ENCODE measurements at places on chromosomes 2 and 18.

GRCh38 chr2:238846378-238846627 is 1.6 kb upstream of the TWIST2 start:
- DNase-seq: no peak

- no peak for DNase-seq
Observed at GRCh38 chr2:122570641-122571040, 815.2 kb downstream of the TSN start.

GRCh38 chr2:223633656-223634055 is 31.5 kb upstream of the SCG2 start:
- DNase-seq: no peak

- peak; percentile 6 for DNase-seq
Observed at GRCh38 chr2:169732583-169733358, 861 bp upstream of the KLHL23 start.

DNA sequence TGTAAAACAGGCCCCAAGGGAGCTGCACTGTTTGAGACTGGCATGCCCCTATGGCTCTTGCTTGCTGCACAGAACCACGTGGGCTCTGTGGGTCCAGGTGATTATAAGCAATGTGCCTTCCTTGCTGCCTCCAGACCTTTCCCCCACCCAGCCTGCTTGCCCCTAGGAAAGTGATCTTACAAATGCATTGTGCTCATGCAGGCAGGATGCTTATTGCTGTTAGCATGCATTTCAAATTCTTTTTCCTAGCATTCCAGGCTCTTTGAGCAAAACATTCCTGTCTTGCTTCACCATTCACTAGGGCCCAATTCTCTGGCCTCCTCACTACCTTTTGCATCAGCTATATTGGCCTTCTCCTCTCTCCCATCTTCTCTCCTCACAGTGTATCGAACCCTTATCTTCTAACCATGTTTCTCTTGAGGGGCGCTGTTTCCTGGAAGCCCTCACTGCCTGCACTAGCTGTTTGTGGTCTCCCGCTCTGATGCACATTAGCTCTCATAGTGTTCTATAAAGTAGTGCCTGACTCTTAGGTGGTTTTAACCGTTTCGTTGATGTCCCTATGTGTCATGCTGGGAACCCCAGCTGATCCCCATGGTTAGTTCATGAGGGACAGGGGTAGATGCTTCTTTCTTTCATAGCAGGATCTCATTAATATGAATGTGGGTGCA is 152.9 kb upstream of the EPAS1 start:
- DNase-seq: peak; percentile 11

DNA sequence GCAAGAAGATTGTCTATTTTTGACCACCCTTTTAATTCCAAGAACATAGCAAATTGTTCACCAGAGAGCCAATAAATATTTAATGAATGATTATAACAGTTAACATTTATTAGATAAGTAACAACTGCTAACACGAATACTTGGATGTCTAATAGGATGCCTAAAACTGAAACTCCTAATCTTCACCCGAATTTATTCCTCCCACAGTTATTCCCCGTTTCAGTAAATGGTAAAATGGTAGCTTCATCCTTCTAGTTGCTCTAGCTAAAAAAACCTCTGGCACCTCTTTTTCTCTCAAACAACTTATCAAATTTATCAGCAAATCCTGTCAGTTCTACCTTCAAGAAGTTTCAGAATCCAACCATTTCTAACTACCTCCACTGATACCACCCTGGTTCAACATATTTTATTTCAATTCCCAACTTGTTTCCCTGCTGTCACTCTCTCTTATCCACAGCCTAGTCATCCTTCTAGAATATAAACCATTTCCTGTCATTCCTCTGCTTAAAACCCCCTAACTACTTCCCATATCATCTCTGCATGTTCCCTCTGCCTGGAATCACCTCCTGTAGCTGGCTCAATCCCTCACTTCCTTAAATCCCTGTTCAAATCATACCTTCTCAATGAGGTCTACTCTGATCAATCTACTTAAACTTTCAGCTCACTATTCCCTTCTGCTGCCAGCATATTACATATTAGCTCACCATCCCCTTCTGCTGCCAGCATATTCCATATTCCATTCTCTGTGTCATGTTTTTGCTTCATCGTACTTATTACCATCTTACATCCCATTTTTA is 93.8 kb downstream of the ROCK2 start:
- DNase-seq: no peak

DNA sequence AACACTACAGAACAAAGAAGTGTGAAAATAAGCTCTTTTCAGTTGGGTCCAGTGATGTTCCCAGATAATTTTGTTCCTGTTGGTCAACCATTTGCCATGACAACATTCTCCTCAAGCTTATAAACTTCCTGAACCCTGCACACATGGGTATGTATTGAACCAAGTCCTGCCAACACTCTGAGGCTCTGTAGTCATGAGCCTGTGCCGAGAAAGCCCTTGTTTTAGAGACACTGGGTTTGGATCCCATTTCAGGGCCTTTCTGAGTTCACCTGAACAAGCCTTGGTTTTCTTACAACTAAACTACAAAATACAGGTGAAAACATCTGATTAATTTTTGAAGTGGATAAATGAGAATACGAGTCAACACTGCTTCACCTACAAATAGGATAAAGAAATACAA is 38.5 kb downstream of the AKAIN1 start:
- DNase-seq: no peak

DNA sequence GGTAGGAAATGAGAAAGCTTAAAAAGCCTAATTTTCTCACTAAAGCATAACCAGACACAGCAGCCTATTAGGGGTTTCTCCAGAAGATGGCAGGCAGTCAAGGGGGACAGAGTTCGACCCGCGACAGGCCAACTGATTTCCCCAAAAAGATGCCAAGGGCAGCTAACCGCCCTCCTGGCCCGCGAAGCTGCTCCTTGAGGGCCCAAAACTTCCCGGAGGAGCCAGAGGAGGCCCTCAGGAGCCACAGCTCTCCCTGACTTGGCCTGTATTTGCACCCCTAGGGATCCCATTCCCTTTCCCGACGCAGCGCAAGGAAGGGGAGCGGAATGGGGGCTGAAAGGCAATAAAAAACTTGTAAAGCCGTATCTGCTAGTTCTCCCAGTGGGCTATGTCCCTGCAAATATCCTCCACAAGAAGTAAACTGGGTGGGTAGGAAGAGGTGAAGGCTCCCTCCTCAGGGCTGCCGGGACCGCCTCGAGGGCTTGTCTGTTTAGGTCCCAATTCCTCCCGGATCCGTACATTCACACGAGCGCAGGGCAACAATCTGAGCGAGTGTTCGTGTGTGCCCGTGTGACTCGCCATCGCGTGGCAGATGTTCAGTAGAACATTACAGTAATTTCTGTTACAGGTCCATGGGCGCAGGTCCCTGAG is 756 bp upstream of the NAGK start:
- peak; percentile 18 for DNase-seq

- no peak for DNase-seq
Observed at GRCh38 chr2:136527560-136527959, 237.8 kb upstream of the THSD7B start.

GRCh38 chr2:33528441-33528950 is 52.0 kb downstream of the RASGRP3 start:
- DNase-seq: no peak

GRCh38 chr2:102063941-102064678 is 72.3 kb downstream of the IL1R2 start:
- no peak for DNase-seq

GRCh38 chr2:38592951-38593350 is 9.8 kb downstream of the HNRNPLL start:
- no peak for DNase-seq

- DNase-seq: no peak
Observed at GRCh38 chr2:212921061-212921460, 230.4 kb downstream of the IKZF2 start.

- peak; percentile 6 for DNase-seq
Observed at GRCh38 chr18:5582849-5583681, 39.3 kb upstream of the EPB41L3 start.

- no peak for DNase-seq
Observed at GRCh38 chr18:8911408-8912340, 190.8 kb upstream of the NDUFV2 start.

- DNase-seq: no peak
Observed at GRCh38 chr18:3721771-3722648, 272.0 kb downstream of the TGIF1 start.

DNA sequence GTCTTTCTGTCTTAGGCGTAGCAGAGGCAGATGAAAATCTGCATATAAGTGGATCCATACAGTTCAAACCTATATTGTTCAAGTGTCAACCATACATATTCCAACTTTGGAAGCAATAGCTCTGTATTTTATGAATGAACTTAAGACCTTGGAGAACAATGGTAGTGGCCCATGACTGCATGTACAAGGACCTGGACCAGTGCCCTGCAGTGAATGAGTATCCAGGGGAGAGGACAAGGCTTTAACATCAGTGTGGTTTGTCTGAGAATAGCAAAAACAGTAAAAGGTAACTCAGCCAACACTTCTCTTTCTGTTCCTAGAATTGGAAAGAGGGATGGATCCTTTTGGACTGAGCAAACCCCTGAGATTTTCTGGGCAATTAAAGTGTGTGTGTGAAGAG is 230.8 kb upstream of the LINC00305 start:
- DNase-seq: no peak

DNA sequence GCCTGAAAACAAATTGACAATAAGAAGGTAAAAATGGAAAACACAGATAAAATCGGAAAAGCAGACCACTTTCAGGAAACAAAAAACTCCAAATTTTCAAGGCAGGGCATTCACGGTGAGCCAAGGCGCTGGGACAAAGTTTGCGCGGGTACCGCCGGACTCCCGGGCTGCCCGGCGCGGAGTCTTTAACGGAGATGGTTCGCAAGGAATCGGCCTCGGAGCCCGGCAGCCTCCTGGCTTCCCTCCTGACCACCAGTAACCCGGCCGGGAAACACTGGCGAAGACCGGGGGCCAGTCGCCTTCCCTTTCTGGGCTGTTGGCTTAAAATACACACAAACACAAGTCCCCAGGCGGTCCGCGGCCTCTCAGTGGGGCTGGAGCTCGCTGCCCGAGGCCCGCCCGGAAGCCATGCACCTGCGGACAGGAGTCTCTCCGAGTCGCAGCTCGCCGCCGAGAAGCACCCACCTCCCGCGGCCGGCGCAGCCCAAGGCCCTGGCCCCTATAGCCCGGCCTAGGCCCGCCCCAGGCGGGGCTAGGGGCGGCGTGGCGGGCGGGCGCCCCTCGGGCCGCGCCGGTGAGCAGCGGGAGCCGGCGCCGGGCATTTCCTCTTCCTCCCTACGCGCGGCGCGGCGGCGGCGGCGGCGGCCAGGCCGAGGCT is 622 bp upstream of the KCMF1 start:
- peak; percentile 62 for DNase-seq

DNA sequence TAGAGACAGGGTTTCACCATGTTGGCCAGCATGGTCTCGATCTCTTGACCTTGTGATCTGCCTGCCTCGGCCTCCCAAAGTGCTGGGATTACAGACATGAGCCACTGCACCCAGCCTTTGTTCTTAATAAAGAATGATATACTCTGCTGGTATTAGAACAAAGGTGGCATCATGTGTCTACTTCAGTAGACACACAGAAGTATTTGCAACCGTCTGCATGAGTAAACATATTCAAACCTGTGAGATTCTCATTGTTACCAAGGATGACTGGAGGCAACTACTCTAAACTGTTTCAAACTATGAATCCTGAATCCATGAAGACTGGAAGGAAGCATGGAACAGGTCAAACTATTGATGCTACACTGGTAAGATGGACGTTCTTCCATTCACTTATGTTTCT is 32.1 kb downstream of the MBD2 start:
- DNase-seq: no peak

- DNase-seq: no peak
Observed at GRCh38 chr18:67771271-67771670, 254.8 kb upstream of the DSEL start.

DNA sequence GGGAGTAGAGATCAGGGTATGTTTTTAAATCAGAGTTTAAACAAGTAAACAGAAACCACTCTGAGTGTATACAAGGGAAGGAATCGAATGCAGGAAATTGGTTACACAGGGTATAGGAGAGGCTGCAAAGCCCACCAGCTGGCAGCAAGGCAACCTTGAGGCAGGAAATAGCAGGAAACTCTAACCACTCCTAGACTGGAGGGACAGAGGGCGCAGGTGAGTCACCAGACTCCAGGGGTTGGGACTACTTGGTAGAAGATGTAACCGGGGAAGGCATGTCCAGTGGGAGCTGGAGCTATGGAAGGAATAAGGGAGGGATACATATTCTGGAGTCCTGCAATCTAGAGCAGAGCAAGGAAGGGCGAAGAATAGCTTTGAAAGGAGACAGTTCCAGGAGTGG is 152.3 kb downstream of the MEIS1 start:
- DNase-seq: no peak

DNA sequence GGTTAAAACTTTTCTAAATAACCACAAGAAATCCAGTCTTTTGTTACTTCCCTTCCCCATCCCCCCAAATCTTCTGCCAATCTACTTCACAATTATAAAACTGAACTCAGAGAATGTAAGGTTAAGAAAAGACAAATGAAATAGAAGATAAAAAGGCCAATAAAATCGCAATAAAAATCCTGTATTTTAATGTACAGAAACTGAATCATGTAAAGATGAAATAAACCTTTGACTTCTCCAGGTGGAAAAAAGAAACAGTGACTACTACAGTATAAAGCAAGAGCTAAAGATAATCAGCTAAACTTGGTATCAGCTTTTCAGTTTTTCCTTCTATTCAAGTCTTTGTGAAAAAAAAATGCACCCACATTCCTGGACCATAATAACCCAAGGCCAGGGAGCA is 1.7 kb downstream of the SYT4 start:
- DNase-seq: no peak

GRCh38 chr2:177585234-177585863 is 192.8 kb downstream of the AGPS start:
- DNase-seq: no peak

- no peak for DNase-seq
Observed at GRCh38 chr2:42368817-42369531, 8.0 kb upstream of the COX7A2L start.

DNA sequence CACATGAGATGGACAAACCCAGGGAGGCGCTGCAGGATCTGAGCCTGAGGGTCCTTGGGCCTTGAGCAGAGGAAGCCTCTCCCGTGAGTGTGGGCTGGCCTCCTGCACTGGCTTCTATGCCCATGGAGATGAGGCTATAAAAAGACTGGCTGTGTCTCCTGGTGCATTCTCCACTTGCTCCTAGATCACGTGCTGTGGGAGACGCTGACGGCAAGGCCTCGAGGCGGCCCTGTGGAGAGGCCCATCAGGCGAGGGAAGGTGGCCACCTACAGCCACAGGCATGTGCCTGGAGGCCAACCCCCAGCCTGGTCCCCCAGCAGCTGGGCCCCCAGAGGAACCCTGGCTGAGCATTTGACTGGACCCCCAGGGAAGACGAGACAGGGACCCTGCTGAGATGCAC is 198.9 kb downstream of the TWIST2 start:
- no peak for DNase-seq
